Fibroblast of skin of back (primary cell): ENCODE measurements at places on chromosomes 5 and 9.

- DNase-seq, result no peak
These were observed 495.6 kb upstream of the CTNND2 start for GRCh38 chr5:12399868-12400267.

DNA sequence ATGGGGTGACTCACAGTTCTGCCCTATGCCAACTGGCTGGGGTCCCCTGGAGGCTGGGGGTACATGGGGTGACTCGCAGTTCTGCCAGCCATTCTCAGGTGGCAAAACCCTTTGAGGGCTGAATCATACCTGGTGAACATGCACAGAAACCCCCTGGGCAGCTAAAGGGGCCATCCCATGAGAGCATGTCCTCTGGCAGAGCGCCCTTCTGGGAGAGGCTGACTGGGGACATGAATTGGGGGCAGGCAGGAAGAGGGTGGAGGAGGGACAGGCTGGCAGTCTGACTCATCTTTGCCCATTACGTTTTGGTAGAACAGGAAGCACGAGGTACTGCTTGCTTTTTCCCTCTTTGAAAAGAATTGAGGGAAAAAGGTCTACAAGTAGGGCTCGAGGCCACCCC is 16.7 kb downstream of the TRAF1 start:
- no peak for DNase-seq

DNA sequence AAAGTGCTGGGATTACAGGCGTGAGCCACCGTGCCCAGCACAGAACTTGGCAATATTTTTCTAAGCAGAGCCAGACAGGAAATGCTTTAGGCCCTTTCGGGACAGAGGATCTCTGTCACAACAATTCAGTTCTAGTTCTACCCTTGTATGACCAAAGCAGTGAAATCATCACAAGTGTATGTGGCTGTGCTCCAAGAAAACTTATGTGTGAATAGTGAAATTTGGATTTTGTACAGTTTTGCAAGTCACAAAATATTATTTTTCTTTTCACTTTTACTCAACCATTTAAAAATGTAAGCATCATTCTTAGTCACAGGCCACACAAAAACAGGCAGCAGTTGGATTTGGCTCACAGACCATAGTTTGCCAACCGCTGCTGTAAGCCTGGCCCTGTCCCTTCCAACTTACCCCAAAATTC is 20.4 kb upstream of the PRUNE2 start:
- DNase-seq, result peak; percentile 99

GRCh38 chr5:168670881-168671575 is 91.9 kb upstream of the PANK3 start:
- DNase-seq, result no peak

DNA sequence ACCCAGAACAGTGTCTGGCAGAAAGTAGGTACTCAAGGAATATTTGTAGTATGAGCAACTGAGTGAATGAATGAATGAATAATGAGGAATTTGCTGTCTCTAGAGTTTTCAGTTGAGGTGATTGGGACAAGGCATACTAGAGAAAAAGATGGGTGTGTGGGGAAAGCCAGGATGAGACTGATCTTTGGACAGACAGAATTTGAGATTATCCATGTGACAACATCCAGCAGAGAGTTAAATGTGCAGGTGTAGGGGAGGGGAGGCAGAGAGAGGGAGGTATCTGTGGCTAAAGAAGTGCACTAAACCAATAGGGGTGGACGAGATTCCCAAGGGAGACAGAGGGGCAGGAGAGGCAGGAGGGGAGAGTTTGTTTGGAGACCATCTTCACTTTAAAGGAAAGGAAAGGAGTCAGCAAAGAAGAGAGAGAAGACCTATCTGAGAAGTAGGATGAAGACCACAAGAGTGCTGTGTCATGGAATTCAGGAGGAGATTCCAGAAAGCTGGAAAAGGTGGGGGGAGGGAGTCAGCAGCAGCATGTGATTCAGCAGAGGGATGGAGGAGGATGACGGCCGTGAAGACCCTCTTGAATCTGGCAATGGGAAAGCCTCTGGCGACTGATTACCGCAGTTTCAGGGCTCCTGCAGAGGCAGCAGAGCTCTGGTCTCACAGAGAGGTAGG is 3.2 kb downstream of the CPLX2 start:
- DNase-seq, result no peak

DNA sequence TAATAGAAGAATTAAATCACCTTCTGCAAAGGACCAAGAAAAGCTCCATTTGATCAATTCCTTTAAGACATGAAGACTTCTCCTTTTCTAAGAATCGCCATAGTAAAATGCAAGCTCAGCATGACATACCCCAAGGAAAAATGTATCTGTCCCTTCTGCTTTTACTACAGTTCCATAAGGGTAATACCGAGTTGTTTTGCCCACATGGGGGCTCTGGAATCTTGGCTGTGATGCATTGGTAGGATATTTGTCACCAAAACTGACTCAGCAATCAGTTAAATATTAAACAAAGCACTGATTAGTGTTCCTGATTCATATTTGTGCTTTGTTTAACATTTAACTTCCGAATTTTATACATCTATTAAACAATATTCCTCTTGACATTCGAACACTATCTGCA is 24.3 kb upstream of the KCNIP1 start:
- peak; percentile 78 for DNase-seq

GRCh38 chr5:163460562-163461171 is at the start of gene HMMR:
HMMR (plus strand) TSS chr5:163460632; CDS start chr5:163460693, 61 bp downstream.
- DNase-seq, result no peak

GRCh38 chr5:74055486-74056106 is 429.6 kb downstream of the ARHGEF28 start:
- DNase-seq, result no peak

GRCh38 chr9:127796852-127797370 is 5.8 kb upstream of the FPGS start:
- no peak for DNase-seq

- peak; percentile 3 for DNase-seq
These were observed 29.3 kb downstream of the PPIC start for GRCh38 chr5:123007182-123007581.

DNA sequence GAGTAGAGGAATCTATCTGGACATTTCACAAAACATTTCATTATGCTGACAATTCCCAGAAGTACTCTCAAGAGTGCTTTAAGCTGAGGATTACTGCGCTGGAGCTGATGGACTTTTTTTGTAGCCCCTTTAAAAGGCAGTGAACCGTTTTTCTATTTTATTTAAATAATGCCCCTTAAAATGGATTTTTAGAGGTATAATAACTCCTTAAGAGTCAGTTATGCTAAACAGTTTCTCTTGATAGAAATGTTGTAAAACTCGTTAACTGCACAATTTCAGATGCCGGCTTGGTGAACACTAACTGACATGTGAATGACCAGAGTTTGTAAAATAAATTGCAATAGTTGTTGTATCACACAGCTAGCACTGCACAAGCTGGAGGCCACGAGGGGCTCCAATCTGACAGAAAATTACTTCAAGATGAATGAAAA is 174.0 kb downstream of the NR2F1-AS1 start:
- DNase-seq, result no peak

DNA sequence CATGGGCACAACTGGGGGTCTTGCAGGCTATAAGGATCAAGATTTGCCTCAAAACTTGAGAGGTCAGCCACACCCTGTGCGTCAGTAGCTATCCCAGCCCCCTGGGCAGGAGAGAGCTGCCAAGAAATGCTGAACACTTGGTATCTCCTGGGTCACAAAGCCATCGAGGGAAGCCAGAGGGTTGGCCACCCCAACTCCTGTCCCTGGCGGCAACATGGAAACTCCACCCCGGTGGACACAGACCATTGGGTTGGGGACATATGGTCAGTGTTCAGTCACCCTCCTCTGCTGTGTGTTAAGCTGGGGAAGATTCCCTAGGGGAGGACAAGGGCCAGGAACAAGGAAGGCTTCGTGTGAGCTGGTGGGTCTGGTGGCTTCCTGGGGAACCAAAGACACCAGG is 140.6 kb downstream of the C5orf15 start:
- no peak for DNase-seq

- DNase-seq, result peak; percentile 35
These were observed 50.0 kb downstream of the RAI14 start for GRCh38 chr5:34706084-34706483.

- no peak for DNase-seq
These were observed 9.4 kb downstream of the FIBCD1 start for GRCh38 chr9:130929571-130930038.

- DNase-seq, result peak; percentile 68
These were observed 102.2 kb upstream of the DAB2 start for GRCh38 chr5:39526914-39527477.

DNA sequence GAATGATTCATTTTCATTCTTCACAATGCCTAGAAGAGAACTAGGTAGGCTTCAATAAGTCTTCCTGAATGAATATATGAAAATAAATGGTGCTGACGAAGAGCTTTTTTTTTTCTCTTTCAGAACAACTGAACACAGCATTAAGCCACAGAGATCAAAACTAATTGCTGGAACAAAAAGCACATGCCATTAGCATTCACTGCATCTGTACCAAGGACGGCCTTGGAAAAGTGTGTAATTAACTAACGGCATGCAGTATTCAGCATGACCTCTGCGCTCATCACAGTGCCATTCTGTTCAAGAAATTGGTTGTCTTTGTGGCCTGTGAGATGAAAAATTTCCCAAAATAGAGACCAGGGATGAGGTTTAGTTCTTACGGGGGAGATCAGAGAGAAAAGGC is 99.3 kb downstream of the NUDT12 start:
- DNase-seq, result no peak

- DNase-seq, result peak; percentile 68
These were observed 161.6 kb downstream of the NR3C1 start for GRCh38 chr5:143241892-143242291.

DNA sequence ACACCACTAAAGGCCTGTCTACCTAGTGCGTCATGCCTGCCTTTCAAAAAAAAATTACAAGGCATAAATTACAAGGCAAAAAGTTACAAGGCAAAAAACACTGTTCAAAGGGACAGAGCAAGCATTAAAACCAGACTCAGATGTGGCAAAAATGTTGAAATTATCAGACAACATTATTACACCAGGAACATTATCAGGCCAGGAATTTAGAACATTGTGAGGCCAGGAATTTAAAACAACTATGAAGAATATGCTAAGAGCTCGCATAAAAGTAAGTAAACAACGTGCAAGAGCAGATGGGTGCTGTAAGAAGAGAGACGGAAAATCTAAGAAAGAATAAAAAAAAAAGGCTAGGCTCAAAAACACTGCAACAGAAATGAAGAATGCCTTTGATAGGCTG is 18.2 kb upstream of the MLANA start:
- no peak for DNase-seq

DNA sequence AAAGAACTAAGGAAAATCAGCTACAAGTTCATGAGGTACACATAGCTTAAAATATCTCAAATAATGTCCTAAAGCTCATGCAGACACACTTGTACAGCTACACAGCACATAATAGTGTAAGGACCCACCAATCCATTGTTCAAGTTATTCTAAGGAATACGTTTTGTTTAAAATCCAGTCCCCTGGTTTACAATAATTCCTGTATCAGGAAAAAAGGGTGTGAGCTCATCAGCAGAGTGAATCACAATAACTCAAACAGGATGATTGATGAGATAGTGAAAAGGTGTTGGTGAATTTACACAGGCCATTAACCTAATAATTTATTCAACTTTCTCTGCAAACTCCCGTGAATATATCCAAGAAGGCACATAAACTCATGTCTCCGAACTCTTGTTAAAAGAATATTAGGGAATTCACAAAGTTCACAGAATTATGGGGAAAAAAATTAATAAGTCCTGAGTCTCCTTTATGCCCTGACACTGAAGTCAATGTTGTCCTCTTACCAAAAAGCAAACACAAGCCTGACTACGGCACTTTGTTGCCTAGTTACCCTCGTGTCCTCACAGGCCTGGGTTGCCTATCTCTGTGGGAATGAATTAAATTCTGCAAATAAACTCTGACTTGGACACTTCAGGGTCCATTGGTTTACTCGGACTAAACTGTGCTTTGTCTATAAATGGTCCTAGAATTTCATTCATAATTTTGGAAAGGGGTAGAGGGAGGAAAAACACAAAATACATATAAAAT is 142.8 kb upstream of the PDE4D start:
- no peak for DNase-seq

DNA sequence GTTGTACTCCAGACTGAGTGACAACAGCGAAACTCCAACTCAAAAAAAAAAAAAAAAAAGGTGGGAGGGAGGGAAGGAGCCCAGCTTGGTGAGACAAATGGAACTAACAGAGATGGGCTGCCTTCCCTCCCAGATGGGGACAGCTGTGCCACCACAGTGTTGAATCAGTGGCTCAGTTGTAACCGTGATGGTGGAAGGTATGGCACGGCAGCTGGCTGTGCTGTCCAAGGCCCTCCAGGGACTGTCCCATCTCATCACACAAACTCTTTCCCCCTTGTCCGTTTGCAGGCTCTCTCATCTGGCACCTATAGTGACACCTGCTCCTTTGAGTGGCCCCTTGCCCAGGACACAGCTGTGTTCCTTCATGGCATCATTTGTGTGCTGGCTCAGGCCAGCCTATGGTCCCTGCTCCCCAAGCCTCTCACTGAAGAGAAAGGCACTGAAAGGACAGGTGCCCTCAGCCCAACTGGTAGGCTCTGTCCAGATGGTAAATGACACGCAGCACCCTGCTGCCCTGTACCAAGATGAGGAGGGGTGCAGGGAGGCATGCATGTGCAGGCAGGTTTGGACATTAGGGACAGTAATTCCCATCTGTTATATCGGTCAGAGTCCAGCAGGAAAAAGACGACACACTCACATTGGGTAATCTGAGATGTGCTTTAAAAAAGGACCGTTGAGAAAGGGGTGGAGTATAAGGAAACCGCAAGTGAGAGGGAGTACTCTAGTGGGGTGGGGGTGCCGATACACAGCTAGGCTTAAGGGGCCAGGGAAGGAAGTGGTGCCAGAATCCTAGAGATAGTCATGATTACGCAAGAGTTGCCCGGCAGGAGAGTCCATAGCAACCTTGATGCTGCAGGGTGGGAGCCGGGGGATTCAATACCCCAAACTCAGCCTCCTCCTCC is 4.3 kb downstream of the SMIM33 start:
- peak; percentile 44 for DNase-seq

GRCh38 chr9:109401169-109401989 is 80.5 kb upstream of the EPB41L4B start:
- peak; percentile 44 for DNase-seq

DNA sequence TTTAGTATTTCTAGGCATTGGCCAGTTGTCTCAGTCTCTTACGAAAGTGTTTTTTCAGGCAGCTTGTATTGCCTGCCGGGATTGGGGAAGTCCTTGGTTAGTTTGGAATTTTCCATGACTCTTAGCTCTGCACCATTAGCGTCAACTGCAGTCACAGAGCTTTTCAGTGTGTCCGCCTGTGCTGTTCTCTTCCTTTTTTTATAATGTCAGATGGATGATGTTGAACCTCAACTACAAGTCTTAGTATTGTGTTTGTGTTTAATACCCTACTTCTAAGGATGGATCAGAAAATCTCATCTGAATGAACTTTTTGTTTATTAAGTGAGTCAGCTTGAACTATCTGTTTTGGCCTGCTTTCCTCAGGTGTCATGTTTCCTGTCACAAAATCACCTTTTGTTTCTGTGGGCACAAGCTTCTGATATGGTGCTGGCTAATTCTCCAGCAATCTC is 33.1 kb downstream of the ATP6V0E1 start:
- peak; percentile 22 for DNase-seq

GRCh38 chr5:32848681-32849080 is 137.6 kb downstream of the NPR3 start:
- peak; percentile 50 for DNase-seq

- peak; percentile 55 for DNase-seq
These were observed at the start of gene CTNND2 for GRCh38 chr5:11904265-11904906. CTNND2 (minus strand) TSS chr5:11904446; CDS start chr5:11903853, 593 bp downstream.
